Astrocyte of the spinal cord (primary cell): ENCODE measurements at places on chromosomes 6 and 20.
A peak's percentile ranks its signal among the peaks of the same experiment; 100 is the strongest.

DNA sequence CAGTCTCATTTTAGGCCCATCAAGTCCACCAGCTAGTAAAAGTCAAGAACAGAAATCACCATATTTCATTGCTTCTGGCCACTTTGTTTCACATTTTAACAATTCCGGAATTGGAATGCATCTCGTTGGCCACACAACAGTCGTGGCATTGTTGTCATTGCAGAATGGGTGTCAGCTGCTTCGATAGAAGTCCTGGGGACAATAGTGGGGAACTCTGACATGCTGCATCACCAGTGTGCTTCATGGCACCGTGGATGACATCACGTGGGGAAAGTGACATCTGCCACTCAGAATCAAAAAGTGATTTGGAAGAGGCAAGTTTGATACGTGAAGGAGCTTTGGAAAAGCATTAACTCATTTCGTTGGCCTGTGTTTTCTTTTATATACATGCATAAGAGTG lies 43.8 kb upstream of the XRN2 start:
- no peak for DNase-seq

DNA sequence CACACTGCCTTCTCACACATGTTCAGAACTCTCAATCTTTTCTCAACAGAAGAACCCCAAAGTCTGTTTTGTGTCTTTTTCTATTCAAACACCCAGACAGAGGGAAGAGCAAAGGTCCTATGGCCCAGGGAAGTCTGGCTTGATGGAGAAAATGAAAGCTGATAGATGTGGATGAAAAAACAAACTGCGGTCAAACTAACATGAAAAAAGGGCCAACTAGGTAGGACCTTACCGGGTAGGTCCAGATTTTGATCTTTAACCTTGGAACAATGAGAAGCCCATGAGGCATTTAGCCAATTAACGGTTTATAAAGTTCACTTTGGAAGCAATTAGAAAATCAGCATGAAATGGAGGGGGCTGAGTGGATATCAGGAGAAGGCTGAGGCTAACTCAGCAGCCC lies 507.7 kb upstream of the SLC35B3 start:
- no peak for DNase-seq

GRCh38 chr6:84284428-84285049 lies 57.1 kb upstream of the CEP162 start:
- DNase-seq = no peak

- DNase-seq = no peak
These were observed 343.0 kb downstream of the QKI start for GRCh38 chr6:163757520-163757919.

DNA sequence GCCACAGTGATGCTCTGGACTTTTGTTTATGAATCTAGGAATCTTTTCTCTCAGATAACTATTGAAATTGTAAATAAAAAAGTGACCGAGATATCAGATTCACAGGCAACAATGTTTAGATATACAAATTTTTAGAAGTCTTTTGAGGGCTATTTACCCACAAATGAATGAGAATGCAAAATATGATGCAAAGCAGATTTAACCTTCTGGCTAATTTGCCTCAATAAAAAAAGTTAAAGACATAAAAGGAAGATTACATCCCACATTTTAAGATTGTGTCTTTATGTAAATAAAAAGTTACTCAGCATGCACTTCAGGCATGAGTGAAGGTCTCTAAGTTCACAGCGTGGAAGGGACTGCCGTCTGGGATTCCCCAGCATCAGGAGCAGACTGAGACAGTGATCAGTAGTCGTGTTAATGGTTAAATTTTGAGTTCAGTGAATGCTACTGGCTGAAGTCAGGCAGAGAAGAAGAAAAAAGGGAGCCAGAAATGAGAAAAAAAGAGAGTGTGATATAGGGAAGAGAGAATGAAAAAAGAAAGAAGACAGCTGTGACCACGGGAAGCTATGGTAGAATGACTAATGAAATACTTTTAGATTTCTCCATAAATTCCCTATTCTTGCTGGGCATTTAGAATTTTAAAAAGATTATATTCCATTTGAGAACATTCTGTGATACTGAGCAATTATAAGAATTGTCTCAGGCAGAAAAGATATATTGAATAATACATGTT lies 93.6 kb downstream of the MYB start:
- DNase-seq = no peak

DNA sequence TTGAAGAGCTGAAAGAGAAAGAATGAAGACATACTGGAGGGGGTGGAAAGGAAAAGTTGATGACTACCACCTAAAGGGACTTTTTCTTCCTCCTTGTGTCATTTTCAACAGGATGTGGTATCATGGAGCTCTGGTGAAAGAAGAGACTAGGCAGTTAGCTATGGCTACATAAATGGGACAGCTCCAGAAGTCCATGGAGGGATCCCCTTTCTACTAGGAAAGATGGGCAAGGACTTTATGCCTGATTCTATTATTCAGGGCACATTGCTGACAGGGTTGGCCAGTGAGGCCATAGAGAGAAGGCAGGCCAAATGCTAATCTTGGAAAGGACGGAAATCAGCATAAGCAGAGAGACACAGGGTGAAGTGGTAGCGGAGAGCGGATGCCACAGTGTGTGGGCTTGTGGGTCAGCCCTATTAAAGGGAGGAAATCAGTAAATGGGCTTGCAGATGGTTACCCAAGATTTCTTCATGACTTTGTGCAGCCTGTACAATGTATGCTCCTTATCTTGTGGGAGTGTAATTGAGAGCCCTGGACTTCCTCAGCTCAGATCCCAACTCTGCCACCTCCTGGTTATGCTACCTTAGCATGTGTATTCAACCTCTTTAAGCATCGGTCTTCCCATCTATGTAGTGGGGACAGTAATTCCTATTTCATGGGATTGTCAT lies 77.4 kb upstream of the TMEM170B start:
- peak; percentile 13 for DNase-seq

DNA sequence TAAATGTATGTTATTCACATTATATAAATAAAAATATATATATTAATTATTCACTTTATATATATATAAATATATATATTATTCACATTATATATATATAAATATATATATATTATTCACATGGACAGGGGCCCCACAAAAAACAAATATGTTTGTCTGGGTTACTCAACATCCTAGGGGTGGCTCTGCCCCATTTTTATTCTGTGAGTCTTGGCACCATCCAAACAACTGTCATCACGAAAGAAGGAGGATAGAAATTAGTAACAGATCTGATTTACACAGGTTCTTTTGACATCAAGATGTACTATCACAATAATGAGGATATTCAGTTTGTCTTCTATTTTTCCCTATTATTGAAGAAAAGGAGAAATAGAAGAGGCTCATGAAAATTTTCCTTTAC lies 187.3 kb downstream of the GPX5 start:
- no peak for DNase-seq

GRCh38 chr6:57432919-57433684 lies 115.7 kb downstream of the PRIM2 start:
- no peak for DNase-seq

DNA sequence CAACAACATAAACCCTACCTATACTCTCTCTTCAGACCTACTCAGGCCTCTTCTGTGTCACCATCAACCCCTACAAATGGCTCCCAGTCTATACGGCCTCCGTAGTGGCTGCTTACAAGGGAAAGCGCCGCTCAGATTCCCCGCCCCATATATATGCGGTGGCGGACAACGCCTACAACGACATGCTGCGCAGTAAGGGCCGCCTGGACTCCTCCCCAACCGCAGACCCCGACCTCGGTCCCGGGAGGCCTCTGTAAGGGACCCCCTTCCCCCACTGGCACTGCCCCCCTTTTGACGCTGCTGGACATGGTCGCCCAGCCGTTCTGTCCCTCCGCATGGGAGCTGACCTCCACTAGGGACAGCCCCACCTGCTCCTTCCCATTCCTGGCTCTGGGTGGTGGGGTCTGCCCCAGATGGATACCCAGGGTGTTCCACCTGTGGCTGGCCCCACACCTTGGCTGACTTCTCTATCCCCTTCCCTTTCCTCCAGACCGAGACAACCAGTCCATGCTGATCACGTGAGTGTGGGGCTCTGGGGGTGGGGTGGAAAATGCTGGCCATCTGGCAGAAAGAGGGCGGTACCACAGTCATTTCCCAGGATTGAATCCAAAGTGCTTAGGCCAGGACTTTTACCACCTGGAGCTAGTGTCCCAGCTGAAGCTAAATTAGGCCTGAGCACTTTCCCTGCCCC lies 25.0 kb downstream of the MYH7B start:
- no peak for DNase-seq

GRCh38 chr20:884983-885952 lies 30.9 kb downstream of the ANGPT4 start:
- DNase-seq = peak; percentile 12

GRCh38 chr20:1904135-1904534 lies 8.9 kb downstream of the SIRPA start:
- DNase-seq = no peak

DNA sequence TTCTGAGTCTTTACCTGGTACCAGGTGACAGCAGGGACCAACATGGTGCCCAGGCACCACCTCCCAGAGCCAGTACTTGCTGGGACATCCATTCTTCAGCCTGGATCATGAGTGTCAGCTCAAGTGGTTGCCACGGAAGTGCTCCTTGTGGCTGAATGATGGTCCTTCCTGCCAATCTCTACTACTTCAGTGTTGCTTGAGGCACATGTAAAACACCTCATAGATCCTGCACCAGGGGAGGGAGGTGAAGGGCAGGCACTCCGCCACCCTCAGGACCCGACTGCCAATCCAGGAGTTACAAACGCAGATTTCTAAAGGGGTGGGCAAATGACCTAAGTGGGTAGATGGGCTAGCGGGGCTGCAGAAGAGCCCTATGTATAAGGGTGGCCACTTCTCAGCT lies 226.0 kb downstream of the PREX1 start:
- no peak for DNase-seq

DNA sequence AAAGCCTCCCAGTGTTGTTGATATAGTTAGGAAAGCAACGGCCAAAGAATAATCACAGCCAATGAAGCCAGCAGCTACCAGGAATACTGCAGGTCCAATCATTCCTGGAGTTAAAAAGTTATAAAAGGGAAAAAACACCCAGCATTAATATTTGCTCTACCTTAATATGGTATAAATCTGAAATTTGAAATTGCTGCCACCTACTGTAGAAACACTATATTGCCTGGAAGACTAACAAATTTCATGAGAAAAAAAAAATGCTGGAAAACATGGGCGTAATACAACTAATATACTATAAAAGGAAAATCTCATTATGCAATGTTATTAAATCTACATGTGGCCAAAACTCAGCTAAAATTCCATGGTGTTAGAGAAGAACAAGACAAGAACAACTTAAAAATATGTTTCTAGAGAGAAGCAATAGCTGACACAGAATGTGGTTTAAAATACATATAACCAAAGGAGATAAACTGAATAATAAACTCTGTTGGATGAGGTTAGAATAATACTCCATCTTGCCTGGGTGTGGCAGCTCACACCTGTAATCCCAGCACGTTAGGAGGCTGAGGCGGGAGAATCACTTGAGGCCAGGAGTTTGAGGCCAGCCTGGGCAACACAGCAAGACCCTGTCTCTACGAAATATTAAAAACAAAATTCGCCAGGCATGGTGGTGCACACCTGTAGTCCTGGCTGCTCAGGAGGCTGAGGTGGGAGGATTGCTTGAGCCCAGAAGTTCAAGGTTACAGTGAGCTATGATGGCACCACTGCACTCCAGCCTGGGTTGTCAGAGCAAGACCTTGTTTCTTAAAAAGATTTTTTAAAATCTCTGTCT lies 43.1 kb downstream of the SLC17A5 start:
- DNase-seq = peak; percentile 67

- no peak for DNase-seq
These were observed 116.5 kb downstream of the COL12A1 start for GRCh38 chr6:75089151-75089897.

GRCh38 chr20:25339608-25340007 lies 51.0 kb downstream of the ABHD12 start:
- DNase-seq = no peak

DNA sequence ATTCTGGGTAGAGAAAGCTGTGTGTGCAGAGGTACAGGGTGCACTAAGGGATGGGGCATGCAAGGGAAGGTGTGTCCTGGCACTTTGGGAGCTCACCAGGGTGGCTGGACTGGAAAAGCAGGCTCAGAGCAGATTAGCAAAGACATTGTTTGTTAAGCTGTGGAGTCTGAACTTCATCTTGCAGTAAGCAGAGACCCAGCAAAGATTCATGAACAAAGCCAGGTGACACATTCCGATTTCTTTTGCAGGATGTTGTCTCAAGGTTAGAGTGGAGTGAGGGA lies 28.8 kb downstream of the DUSP22 start:
- DNase-seq = no peak

GRCh38 chr20:48789185-48789668 lies 38.6 kb downstream of the PREX1 start:
- no peak for DNase-seq

DNA sequence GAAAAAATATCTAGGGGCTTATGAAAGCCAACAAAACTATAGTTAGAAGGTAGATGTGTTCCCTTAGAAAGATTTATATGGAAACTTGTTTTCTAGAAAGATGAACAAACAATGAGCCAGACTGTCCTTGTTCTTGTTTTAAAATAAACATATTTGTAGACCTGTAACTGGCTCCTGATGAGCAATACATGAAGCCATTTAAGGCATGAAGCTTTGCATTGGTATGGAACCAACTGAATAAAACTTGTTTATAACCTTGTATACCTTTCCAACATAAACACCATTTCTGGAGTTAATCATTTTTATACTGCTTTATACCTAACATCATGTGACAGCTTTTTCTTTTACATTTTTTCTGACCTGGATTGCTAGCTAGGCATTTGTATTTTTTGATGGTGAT lies 247.8 kb downstream of the PRL start:
- peak; percentile 29 for DNase-seq

GRCh38 chr6:168865-169455 lies 123.3 kb upstream of the DUSP22 start:
- DNase-seq = peak; percentile 50

DNA sequence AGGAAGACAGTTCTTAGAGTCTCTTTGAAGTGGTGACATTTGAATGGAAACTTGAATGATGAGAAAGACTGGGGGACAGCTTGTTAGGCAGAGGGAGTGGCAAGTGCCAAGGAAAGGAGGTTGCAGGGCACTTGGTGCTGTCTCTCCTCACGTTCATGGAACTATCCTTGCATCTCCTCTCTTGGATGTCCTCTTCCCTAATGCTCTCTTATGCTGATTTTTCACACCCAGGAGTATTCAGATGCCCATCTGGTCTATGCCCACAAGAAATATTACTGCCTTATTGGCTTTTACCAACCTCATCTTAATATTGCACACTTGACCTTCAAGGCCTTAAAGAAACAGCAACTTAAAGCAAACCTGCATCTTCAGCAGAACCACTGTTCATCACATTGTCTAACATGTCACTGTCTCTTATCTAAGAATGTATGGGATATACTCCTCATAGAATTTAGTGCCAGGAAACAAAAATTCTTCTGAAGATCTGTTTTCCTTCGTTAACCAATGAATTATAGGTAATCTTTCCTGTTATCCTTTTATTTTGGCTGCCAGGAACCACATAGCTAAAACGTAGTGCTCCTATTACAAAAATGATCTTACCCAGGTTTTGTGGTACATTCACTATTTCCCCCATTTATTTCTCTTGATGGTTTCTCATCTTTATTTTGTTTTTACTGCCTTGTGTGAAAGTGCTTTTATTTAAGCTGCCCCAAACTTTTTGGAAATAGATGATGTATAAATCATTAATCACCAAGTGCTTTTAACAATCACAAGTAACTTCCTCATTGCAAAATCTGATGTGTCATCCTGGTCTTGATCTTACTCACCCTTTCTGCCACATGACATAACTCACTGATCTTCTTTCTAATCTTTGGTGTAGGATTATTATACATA lies 12.8 kb downstream of the RGS17 start:
- peak; percentile 23 for DNase-seq

GRCh38 chr20:59342023-59342957 lies 41.9 kb downstream of the EDN3 start:
- DNase-seq = no peak
